Tibial nerve (tissue), 4 donors: ENCODE measurements at places on chromosomes 2 and 18. TPM values are rescaled to one million over a fixed set of nuclear protein-coding genes. Genes with fewer than 3 reads are reported as not detected.

The AGPS gene
- 34.1 TPM for total RNA-seq

The UPP2 gene
- not detected for total RNA-seq

The NGEF gene
- 20.2 TPM for total RNA-seq

DNA sequence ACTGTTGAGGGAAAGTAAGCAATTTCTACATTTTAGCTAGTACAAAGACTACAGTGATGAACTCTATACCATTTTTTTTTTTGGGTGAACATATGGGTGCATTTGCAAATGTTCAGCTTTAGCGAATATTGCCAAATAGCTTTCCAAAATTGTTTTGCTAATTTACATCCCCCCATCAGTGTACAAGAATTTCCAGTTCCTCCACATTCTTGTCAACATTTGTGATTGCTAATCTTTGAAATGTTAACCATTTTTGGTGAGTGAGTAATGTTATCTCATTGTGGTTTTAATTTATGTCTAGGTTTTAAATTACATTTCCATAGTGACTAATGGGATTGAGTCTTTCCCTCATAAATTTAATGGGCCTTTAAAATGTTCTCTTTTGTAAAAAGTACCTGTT is 16.4 kb upstream of the CNRIP1 start:
- DNase-seq: no peak

DNA sequence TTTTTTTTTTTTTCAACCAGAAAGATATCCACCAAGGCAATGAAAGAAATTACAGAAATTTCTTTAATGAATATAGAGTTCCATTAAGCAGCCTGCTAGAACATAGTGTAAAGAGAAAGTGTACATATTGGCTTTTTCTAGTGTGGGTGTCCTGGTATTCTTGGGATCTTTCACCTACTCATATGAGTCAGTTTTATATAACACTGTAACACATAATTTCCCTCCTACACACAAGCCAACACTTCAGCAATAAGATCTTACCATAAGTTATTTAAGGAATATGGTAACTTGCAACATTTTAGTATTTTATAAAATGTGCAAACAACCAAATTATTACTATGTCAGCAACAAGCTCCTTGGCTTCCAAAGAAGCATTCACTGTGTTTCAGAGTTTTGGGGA is 59.9 kb downstream of the ZRANB3 start:
- no peak for DNase-seq

DNA sequence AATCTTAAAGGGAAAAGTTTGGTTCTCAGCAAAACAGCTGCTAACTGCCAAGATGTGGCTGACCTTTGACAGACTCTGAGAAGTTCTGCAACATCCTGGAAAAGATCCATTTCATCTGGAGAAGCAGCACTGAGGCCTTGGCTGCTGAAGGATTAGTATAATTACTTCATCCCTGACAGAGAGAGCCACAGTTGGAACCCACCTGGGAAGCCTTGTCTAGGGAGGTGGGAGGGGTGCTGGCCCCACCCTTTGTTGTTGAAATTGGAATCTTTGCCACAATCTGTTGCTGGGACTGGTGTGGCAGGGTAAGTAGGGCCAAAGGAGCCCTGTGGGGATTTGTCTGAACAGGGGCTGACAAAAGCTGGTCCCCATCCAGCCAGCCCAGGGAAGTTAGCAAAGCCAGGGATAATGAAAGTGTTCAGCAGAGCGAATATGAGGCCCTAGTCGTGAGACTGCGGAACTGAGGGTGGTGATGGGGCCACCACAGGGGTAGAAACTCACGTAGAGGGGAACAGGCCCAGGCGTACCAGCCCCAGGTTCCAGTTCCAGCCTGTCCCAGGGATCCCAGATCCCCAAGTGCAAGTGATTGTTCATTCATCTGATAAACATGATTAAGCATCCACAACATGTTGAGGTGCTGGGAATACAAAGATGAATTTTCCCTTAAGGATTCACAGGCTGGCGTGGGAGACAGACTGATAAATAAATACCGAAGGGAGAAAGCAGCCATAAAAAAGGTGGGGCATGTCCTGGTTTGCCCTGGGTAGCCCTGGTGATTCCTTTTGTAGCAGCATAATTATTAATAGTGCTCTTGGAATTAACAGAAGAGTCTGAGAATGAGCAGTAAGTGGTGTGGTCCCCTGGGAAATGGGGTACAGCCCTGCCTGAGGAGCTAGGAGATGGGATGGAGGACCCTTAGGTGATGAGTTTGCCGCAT is 60.0 kb downstream of the MYO1B start:
- peak; percentile 62 for DNase-seq

DNA sequence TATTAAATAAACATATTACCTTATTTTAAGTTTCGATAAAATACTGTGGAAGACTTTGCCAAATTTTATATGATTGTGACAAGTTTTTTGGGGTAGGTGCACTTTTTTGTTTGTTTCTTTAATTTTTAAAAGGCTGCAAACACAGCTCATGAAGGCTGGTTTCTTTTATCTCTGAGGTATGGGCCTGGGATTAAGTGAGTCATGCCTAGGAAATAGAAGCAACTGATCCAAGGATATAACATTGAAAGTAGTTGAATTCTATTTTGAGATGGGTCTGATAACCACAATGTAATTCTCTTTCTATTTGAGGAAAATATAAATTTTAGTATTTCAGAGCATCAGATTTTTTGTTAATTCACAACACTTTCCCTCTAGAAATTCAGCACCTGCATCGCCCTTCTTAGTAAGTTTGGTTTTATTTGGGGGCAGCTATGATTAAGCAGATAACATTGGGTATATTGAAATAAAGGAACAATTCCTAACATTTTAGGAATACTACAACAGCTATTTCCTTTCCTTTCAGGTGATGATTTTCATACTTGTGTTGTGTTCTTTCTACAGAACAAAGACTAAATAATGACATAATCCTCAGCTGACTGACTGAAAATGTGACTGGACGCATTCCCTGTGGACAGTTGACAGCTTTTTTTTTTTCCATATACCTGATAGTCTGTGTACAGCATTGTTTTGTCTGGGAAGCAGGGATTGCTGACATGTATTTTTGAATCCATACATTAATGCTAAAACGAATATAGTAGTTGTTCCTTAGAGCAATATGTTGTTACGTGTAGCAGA is 16.8 kb downstream of the RBM45 start:
- no peak for DNase-seq

- DNase-seq: no peak
Observed at GRCh38 chr2:3465844-3466481, 53.4 kb downstream of the ADI1 start.

- no peak for DNase-seq
Observed at GRCh38 chr18:57755473-57756067, 47.5 kb downstream of the ATP8B1 start.

DNA sequence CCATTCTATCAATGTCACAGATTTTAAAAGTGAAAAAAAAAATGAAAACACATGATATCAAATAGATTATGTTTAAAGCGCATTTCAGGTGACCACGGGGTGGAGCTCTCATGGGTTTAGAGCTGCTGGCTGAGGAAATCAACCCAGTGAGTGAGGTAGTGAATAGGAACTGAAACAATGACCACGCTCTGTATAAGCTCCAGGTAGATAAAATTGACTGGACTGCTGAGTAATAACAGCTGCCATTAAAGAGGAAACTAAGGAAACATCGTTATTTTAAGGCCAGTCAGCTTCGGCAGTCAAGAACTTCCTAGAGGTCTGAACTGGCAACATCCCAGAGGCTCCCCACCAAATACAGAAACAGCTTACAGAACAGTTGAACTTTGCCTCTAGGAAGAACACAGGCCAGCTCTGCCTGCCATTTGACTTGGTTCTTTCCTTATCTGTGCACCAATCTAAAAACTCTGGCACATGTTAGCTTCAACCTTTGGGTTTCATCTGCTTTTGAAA is 185.9 kb downstream of the PDE1A start:
- no peak for DNase-seq

- no peak for DNase-seq
Observed at GRCh38 chr2:152284398-152284797, 50.6 kb upstream of the FMNL2 start.

DNA sequence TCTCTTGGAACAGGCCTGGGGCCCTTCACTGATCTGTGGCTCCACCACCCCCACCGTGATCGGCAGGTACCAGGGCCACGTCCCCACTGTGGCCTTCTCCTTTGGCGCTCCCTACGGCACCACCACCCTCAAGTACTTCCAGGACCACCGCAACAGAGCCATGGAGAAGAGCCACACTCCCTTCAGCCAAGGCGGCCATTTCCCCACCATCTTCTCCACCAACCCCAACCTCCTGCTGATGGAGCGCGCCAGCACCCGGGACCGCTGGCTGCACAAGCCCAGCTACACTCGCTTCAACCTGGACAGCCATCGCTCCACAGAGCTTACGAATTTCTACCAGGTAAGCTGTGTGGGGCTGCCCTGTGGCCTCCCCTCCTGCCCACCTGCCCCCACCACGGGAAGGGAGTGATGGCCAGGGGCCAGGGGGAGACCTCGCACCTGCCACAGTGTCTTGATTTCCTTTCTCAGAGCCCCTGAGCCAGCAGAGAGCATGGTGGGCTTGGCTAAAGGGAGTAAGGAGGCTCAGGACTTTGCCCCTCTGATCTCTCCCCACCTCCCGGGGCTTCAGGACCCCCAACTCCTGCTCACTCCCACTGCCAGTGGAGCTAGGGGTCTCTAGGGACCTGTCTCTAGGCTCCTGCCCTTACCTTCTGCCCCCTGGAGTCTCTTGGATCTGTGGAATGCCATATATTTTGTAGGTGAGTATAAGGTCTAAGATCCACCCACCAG is 65.2 kb downstream of the CIB4 start:
- no peak for DNase-seq

- no peak for DNase-seq
Observed at GRCh38 chr2:63434024-63435001, 154.0 kb downstream of the WDPCP start.

- DNase-seq: no peak
Observed at GRCh38 chr2:1680222-1681016, 63.9 kb downstream of the PXDN start.

DNA sequence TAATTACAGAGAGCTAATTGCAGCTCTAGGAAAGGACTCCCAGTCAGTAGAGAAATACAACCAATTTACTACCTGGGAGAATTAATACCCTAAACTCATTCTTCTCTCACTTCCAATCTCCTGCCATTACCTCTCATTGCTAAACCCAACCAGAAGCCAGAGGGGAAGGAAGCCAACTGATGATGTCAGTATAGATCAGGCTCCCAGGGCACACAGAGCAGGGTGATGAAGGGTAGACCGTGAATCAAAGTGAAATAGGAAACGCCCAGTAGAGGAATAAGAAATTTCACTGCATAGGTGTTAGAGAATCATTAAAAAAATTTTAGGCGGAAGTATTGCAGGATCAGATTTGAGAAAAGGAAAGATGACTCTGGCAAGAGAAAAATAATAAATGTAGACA is 456.8 kb upstream of the NXPH2 start:
- no peak for DNase-seq

DNA sequence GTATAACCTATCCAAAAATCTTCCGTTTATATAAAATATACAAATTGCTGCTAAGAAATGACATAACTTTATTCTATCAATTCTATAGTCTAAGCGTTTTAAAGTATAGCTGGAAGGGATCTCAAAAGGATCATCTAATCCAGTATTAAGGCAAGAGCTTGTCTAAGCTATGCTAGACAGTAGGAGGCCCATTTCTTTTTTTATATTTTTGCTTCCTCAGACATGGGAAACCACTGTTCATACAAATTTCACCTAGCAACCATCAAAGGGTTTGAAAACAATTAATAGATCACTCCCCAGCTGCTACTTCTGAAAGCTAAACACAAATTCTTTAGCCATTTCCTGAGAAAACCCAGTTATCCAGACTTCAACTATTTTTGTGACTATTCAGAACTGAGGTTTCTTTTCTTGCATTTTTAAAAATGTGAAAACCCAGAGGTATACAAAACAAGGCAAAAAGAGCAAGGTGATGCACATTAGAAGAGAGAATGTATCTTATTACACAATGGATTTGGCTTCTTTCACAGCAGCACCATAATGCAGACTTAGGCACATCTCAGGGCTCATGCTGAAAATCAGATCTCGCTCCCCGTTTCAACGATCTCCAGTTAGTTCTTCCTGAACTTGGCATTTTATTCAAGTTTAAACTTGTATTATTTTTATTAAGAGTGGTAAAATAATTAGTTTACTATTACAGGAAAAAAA is 274.4 kb downstream of the LRP1B start:
- no peak for DNase-seq

- peak; percentile 47 for DNase-seq
Observed at GRCh38 chr2:43218155-43218701, 8.2 kb downstream of the ZFP36L2 start.

DNA sequence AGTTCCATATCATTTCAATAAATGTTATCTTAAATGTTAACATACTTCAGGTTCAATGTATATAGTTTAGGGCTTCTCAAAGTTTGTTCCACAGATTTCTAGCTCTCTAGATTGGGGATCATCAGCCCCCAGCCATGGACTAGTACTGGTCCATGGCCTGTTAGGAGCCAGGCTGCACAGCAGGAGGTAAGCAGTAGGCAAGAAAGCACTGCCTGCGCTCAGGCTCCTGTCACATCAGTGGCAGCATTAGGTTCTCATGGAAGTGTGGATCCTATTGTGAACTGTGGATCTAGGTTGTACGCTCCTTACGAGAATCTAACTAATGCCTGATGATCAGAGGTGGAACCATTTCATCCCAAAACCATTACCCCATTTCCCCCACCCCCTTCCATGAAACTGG is 531.1 kb downstream of the PARD3B start:
- no peak for DNase-seq

GRCh38 chr2:39881948-39882347 is 102.9 kb upstream of the THUMPD2 start:
- DNase-seq: no peak

DNA sequence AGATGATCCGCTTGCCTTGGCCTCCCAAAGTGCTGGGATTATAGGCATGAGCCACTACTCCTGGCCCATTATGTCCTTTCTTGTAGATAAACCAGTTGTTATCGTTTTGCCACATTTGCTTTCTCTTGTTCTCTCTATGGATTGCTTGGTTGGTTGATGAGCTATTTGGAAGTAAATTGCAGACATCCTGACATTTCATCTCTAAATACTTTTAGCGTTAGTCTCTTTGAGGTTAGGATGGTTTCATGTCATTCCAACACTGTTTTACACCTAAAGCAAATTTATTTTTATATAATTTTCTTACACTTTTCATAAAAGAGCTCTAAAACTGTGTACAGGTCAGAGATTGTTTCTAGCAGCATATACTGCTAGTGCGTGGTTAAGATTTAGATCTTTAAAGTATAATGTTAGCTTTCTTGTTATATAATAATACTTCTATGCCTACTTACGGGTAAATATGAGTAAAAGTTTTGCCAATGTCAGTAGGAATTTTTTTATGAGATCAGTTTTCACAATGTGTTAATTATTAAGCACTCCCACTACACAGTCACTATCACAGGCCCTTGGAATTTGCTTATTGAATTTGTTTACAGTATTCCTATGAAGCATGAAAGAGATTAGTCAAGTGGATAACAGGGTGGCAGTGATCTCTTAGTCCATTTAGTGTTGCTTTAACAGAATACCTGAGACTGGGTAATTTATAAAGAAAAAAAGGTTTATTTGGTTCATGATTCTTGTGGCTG is 10.3 kb downstream of the POLI start:
- no peak for DNase-seq

GRCh38 chr18:10245846-10246175 is 208.6 kb upstream of the APCDD1 start:
- DNase-seq: no peak
